ENCODE measurements at places on chromosomes 5 and 9.

DNA sequence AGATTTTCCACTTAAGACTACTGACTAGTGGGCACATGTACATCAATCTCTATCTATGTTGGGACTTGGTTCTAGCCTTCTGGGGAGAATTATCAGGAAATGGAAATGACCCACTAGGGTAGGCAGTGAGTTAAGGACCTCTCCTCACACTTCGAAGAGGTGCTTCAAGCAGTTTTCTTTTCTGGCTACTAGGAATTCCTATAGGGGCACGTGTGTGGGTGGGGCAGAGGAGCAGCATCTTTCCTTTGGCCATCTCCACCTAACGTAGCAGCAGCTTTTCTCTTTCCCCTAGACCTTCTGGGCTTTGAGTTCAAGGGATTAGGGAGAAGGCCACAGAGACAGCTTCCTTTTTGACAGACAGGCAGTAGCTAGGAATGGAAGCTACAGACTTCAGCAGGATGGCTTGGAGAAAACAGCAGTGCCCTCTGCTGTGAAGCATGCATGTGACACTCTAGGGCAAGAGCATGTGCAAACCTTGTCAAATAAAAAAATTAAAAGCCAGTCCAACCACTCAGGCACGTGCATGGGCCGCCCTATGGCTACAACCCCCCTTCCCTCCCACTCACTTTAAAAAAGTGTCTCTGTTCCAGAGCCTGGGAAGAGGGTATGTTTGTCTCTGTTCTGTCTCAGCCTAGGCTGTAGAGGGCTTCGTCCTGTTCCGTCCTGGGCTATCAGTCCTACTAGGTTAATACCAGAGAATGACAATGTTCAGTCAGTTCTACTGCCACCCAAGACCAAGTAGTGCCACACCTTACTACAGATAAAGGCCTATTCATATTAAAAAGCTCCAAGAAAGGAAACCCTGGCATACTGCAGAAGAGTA, 8.7 kb upstream of the GFRA3 start:
- DNase-seq, result no peak

DNA sequence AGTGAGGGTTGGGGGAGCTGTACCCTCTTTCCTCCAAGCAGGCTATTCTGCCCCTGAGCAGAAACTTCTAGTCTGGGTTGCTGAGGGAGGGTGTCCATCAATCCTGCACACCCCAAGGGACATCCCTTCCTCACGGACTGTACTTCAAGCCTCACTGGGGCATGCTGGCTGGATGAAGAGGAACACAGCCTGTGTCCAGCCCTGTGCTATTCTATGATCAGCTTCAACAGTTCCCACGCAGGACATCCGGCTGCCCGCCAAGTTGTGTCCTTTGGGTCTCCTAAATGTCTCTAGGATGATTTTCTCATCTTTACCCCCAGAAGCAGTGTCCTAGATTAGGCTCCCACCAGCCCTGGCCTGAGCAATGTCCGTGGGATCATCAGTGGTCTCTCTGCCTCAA, 68.1 kb downstream of the CRB2 start:
- no peak for DNase-seq

DNA sequence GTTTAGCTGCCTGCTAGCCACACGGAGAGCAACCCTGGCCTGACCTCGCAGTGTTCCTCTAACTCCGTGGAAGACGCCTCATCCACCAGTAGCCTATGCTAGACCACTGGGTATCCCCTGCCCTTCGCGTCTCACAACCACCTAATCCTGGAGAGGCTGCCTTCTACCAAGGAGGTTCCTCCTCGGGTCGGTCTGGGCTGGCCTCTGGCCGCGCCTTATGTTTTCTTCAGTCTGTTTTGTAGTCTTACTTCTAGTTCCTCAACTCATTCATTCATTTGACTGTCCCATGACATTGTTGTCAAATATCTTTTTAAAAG, 1.6 kb upstream of the TPM2 start:
- no peak for DNase-seq

GRCh38 chr9:96618209-96619123, 1.2 kb downstream of the CDC14B start:
- DNase-seq, result peak; percentile 10
